ENCODE measurements at places on chromosomes 13 and 19.

- DNase-seq, result no peak
Measured at GRCh38 chr19:47341734-47342133, 7.4 kb upstream of the DHX34 start.

- no peak for DNase-seq
Measured at GRCh38 chr19:5308451-5309437, 31.9 kb downstream of the PTPRS start.

DNA sequence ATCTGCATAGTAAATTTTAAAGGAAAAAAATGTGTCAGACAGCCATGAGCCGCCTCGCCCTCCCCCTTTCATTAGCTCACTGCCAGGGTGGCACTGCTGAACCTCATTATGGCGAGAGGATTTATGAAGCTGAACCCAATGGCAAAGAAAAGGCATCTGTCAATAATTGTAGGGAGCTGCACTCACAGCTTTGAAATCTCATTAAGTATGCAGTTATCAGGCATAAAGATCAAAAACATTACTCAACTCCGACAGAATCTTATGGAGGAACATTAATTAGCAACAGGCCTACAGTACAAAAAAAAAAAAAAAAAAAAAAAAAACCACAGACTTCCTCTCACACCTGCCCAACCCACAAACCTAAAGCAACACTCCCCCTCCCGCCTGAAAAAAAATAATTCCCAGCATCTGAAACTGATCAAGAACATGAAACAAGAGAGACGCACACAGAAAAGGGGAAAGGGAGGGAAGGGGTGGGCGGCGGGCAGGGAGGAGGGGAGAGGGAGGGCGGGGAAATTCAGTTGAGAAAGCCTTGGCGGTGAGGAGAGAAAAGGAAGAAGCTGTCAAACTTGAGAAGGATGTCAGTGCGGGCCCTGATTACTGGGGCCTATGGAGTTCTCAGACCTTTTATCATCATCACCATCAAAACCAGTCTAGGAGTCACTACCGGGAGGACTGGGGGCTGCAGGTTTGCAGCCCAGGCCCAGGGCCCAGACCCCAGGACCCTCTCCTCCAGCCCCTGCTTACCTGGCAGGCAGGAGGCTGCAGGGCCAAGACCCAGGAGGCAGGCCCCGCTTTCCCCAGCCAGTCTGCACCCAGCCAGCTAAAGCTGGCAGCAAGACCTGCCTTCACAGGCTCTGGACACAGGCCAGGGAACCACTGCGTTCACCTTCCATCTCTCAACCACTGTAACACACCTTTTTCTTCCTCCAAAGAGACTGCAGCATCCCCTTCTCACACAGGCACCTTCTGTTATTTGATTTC, 8.9 kb downstream of the TSHZ3 start:
- DNase-seq, result no peak

- peak; percentile 69 for DNase-seq
Measured at GRCh38 chr19:10390652-10391286, 10.4 kb upstream of the TYK2 start.

DNA sequence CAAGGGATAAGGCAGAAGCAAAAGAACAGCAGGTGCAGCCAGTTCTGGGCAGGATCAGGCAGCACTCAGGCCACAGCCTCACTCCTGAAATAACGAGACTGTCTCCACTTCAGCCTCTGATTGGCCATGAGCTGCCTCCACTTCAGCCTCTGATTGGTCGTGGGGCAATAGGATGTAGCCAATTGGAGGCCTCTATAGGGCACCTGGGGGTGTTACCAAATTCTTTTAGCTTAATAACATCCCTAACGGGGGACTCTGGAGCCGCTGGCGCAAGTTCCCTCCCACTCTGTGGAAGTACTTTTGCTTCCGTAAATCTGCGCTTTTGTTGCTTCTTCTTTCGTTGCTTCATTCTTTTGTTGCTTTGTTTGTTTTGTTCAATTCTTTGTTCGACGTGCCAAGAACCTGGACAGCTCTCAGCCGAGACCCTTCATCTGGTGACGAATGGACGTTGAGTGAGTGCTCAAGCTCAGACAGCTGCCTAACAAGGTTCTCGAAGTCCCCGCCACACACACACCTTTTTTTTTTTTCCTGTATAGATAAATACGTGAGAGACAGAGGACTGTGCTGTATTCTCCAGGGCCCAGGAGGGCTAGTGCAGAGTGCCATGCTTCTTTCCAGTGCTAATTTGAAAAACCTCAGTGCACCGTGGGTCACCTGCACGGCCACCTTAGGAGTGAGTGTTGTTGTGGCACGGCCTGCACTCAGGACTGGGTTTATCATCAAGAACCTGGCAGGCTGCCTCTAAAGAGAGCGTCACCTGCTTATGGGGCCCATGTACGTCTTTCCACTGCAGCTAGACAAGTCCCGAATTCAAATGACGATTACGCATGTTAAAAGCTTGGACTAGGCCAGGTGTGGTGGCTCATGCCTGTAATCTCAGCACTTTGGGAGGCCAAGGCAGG, 32.0 kb upstream of the TUBGCP3 start:
- DNase-seq, result no peak

GRCh38 chr13:80126389-80127068, 214.4 kb downstream of the SPRY2 start:
- DNase-seq, result no peak

DNA sequence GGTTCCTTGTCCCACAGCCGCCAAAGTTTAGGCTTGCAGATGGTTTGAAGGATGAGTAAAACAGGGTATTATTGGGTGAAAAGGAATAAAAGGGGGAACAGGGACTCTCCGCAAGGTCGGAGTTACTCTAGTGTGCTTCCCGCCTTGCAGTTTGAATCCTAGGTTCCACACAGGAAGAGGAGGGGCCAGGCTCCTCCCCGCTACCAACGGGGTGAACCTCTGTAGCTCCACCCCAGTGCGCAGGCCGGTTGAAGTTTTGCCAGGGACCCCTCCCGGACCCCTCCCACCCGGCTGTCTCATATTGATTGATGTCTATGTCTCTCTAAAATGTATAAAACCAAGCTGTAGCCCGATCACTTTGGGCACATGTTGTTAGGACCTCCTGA, 11.6 kb upstream of the GTF2F2 start:
- peak; percentile 22 for DNase-seq

- DNase-seq, result no peak
Measured at GRCh38 chr13:46850214-46850613, 46.6 kb downstream of the HTR2A start.

DNA sequence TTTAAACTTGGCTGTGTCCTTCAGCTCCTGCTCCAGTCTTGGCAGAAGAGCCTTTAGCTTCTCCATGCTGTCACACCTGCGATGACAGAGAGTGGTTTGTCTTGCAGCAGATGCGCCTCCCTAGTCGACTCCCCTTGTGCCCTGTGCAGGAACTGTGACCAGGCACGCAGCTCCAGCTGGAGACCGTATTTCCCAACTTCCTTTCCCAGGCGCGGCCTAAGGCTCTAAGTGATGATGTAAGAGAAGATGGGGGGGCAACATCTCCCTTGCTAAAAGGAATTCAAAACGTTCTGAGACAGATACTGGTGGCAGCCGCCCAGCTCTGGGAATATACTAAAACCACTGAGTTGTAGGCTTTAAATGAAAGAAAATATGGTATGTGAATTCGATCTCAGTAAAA, 16.3 kb downstream of the DCUN1D2 start:
- no peak for DNase-seq

- no peak for DNase-seq
Measured at GRCh38 chr13:42116225-42116624, 67.8 kb downstream of the DGKH start.

DNA sequence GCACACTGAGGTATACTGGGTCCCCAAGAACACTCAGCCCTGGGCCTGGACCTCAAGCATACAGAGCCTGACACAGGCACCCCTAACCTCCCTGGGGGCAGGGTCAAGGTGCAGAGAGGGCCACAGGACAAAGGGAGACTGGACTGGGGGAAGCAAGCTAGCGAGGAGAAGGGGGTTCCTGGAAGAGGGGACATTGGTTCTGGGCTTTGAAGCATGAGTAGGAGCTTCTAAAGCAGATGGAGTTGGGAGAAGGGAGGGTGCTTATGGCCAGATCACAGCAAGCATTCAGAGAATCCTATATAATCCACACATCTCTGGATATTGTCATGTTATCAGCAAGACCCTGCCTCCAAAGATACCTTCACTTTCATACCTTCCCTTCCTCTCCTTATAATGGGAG, 3.2 kb downstream of the CIB3 start:
- no peak for DNase-seq

DNA sequence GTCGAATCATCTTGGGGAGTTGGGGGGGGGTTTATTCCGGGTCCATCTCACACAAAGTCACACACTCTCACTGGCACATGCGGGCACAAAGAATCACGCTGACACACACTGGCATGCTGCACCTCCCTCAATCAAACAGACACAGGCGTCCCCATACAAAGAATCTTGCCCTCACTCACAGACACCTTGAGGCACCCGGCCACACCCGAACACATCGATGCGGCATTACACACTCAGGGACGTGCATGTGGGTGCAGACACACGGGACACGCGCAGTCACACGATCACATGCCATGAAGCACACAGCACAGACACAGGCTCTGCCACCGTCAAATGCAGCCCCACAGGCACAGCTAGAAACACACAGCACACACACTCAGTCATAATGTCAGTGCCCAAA, 7.8 kb downstream of the NFIX start:
- DNase-seq, result no peak

- no peak for DNase-seq
Measured at GRCh38 chr19:13228561-13228960, 78.3 kb downstream of the IER2 start.

Data from activated naive CD8-positive, alpha-beta T cell treated with anti-CD3 and anti-CD28 coated beads, Interleukin-2, amount 50 U/mL, for 24 hours (primary cell).